ENCODE measurements at places on chromosomes 7 and 10.

DNA sequence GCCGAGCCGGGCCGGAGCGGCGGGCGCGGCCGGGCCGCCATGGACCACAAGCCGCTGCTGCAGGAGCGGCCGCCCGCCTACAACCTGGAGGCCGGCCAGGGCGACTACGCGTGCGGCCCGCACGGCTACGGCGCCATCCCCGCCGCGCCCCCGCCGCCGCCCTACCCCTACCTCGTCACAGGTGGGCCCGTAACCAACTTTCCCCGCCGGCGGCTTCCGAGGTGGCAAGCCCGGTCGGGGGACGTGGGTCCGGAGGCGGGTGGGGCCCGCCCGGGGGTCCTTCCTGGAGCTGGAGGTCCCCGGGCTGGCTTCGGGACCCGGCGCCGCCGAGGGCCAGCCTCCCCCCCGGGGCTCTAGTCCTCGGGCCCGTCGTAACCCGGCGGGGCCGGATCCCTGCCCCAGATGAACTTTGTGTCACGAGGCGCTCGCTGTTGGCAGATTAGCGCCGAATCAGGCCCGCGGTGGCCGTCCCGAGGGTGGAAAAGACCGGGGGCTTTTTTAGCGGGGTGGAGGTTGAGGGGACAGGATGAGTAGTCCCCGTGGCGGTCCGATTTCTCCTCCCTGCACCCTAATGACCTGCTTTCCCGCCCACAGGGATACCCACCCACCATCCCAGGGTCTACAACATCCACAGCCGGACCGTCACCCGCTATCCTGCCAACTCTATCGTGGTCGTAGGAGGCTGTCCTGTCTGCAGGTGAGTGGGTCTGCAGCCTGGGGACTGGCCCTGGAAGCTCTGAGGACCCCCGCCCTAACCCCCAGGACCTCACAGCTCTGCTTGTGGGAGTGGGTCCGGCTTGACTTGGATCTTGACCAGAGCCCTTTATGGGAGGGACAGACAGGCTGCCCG, 496 bp downstream of the BRI3 start:
- no peak for DNase-seq

GRCh38 chr7:41574377-41574776, 128.5 kb downstream of the INHBA start:
- DNase-seq: peak; percentile 44

DNA sequence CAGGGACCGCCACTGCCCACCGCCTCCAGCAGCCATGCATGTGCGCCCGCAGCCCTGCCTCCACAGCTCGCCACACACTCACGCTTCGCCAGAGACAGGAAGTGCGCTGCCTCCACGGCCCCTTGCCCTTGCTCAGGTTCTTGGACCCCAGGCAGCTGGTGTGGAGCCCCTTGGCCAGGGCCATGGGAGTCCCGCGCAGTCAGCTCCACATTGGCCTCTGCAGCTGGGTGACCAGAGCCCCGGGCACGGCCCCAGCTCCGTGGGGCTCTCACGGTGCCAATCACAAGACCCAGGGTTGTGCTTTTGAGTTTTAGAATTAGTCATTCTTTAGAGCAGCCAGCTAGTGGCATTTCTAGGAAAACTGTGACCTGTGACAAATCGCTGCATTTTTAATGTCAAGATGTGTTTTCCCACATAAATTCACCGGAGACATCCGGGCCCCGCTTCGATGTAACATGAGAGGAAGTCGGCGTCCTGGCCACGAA, 4.3 kb upstream of the UTF1 start:
- DNase-seq: no peak

DNA sequence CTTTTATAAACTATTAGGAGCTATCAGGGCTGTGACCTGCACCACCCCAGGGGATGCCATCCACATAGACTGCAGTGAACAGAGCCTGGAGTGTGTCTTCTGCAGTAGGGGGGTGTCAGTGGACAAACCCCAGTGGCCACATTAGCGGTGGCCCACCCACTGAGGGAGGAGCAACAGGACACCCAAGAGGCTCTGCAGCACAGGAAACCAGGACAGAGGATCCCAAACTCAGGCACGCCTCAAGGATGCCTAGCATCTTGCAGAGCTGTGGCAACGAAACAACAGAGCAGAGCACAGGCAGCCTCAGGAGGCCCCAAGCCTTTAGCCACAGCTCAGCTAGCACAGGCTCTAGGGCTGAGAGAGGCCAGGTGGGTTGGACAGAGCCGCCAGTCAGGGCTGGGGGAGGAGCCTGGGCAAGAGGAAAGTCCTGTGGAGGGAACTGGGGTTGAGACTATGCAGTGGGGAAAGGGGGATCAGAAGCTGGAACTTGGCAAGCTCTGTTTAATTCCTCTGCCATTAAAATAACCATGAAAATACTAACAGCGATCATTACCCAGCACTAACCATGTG, 53.8 kb downstream of the GRID1 start:
- DNase-seq: no peak

DNA sequence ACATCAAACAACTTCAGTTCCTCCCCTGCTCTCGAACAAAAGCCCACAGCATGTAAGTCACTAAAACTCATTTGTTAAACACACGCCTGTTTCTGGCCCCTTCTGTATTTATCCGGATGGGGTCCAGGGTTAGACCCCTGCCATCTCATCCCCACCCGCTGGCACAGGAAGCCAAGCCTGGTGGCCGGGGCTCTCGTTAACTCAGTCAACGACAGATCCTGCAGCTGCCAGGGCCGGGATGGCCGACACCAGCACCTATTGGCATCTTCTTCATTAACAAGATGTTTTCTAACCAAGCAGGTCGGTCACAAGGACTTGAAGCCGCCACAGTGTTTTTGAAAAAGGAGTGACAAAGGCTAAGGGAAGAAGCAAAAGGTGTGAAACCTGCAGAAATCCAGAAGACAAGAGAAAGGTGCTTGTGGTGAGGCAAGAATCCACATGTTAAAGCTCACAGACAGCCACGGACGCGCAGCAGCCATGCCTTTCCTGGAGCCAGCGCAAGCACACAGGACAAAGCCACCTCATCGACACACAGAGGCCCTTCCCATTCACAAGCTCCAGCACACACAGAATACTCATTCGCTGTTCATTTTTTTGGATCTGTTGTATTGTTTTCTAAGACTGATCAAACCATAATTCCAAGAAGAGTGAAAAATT, 202.7 kb downstream of the DIP2C start:
- no peak for DNase-seq

GRCh38 chr7:90705391-90706071, 109.4 kb downstream of the CDK14 start:
- DNase-seq: no peak

DNA sequence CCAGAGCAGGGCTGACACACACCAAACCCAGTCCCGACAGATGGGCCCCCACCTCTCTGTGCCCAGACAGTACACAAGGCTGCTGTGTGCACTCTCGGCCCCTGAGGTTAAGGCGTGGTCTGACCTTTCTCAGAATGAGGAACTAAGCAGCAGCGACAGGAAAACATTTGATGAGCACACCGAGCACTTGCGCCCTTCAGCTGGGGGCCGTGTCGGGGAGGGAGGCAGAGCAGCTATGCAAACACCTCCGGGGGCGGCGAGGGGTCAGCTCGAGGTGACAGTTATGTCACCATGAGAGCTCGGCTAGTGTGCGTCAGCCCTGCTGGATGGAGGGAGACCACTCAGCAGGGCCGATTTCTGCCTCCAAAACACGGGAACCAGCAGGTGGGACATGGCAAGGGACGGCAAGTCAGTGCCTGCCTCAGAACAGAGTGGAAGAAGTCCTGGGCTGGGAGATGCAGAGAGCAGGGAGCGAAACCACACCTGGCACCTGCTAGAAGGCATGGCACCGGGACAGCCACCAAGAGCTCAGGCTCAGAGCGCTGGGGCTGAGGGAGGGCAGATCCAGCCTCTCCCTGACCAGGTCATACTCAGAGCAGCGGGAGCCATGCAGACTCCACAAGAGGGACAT, 57.4 kb downstream of the CHST15 start:
- no peak for DNase-seq

DNA sequence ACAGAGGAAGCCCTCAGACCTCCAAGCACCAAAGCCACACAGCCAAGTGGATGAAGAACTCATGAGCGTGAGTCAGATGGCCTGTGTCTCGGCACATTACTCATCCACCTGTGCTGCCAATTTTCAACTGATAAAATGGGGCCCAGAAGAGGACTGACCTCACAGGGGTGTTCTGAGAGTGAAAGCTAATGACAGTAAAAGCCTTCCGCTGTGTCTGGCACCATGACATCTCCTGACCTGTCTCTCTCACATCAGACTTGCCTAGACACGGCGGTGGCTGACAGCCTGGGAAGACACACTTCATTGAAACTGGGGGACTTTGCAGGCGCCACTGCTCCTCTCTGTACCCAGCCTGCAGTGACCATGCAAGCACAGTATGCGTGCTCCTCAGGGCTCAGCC, 8.3 kb upstream of the SLC18A3 start:
- no peak for DNase-seq

DNA sequence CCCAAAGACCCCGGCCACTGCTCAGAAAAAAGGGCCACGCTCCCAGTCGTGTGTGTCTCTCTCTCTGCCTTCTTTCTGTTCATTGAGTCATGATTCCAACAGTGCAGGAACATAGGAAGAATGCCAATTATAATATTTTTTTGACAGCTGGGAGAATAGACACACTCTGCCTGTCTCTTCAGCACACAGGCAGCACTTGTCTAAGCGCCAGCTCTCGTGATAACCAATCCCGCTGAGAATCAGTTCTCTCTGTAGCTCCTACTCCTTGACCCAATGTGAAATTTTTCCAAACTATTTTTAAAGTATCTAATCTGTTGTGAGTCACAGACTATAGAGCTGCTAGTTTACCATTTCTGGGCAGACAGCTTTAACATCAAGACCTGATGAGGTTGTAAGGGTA, 145.7 kb upstream of the RHEB start:
- DNase-seq: peak; percentile 87

GRCh38 chr10:96688789-96689188, 31.5 kb downstream of the PIK3AP1 start:
- no peak for DNase-seq

GRCh38 chr7:51045319-51046102, 262.8 kb upstream of the GRB10 start:
- DNase-seq: peak; percentile 81

DNA sequence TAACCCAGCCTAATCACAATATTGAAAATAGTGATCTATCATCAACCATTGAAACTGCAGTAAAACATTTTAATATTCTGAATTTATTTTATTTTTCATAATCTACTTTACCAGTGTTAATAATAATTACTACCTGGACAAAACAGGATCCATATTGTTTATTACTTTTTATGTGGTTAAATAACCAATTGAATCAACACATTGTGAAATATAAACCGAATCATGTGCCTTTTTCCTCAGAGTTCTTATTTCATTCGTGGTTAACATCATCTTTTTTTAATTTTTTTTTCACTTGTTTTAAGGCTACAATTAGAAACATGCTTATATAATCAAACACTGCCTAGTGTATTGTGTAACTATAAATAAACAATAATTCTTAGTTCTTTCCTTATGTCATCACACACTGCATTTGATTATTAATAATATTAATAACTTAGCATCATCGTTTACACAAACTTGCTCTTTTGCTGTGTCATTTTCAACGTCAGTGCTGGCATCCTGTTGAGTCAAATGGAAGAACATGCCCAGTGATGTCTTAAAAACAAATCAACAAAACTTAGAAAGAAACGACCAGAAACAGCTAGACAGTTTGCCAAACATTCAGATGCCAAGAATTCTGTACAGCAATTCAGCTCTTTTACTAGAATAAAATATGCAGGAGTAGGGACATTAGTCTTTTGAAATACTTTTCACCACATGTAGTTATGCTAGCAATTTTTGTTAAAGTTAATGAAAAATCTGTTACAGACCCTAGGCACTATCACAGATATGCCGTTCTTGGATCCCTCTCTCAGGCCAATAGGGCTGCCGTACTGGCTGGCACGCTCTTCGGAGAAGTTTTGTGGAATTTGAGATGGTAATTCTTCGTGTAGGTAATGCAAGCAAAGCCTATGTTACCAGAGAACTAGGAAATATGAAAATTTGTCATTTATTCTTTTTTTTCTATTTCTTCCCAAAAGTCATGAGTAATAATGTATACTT, 330.4 kb upstream of the SEMA3A start:
- DNase-seq: peak; percentile 96

GRCh38 chr10:110076559-110077318, 69.0 kb downstream of the ADD3 start:
- DNase-seq: peak; percentile 96

GRCh38 chr10:60816628-60817397, 38.5 kb downstream of the CDK1 start:
- DNase-seq: peak; percentile 90

- peak; percentile 98 for DNase-seq
These were observed 141.4 kb upstream of the PRKCQ start for GRCh38 chr10:6721480-6721879.

GRCh38 chr7:152419473-152420429, 16.1 kb downstream of the KMT2C start:
- DNase-seq: no peak

DNA sequence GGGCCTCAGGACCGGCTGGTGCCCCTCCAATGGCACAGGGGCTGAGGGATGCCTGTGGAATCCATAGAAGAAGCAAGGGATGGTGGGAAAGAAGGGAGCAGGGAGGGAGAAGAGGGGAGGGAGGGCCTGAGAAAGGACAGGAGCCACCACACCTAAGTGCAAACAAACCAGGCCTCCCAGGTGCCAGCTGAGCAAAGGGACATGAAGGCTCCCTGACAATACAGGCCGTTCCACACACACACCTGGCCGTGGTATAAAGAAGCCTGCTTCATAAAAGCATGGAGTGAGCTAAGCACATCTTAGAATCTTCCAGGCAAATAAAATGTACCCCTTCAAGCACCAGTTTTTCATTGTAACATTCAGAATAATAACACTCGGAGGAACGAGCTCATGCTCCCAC, 54.0 kb downstream of the OAT start:
- DNase-seq: no peak

GRCh38 chr7:158255558-158255957, 332.1 kb downstream of the PTPRN2 start:
- DNase-seq: no peak

- DNase-seq: no peak
These were observed 83.5 kb downstream of the SEMA3D start for GRCh38 chr7:85103357-85103756.

GRCh38 chr10:1558906-1559305, 178.4 kb downstream of the ADARB2 start:
- no peak for DNase-seq

DNA sequence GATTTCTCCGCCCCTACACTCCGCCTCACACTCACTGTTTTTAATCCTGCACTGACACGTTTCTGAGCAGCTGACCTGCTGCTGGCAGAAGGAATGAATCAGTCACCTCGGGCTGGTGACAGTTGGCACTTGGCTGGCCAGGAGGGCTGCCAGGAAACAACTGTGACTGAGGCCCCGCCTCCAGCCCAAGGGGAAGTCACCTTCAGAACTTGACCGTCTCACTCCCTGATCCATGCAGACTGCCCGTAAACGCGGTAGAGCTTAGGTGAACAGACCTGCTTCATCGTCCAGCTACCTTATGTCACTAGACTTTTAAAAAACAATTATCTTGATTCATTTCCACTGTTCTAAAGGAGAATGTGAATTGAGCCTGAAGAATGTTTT, 107.5 kb downstream of the DOCK1 start:
- DNase-seq: no peak

GRCh38 chr10:127556916-127557315, 7.8 kb downstream of the NPS start:
- DNase-seq: no peak
